ENCODE measurements at places on chromosomes 12 and 14. TPM values are rescaled to one million over a fixed set of nuclear protein-coding genes. Genes with fewer than 3 reads are reported as not detected.

Gene ENDOU
- polyA plus RNA-seq, result not detected

Gene EML5
- 0.86 TPM for polyA plus RNA-seq

Gene FOXG1
- not detected for polyA plus RNA-seq

Gene STAC3
- polyA plus RNA-seq, result not detected

Gene PIWIL1
- polyA plus RNA-seq, result not detected

Gene PRPH
- polyA plus RNA-seq, result not detected

Gene KRT6B
- polyA plus RNA-seq, result not detected

Gene PPP1R1A
- not detected for polyA plus RNA-seq

Gene C3AR1
- 15.5 TPM for polyA plus RNA-seq

Gene NANOG
- not detected for polyA plus RNA-seq

Gene C12orf50
- not detected for polyA plus RNA-seq

Gene PCNX4
- 21.4 TPM for polyA plus RNA-seq

Gene IL26
- 0.28 TPM for polyA plus RNA-seq

Gene PRR4
- 0.63 TPM for polyA plus RNA-seq

Gene NDRG2
- polyA plus RNA-seq, result 19.9 TPM

Gene CRIP2
- 31.5 TPM for polyA plus RNA-seq

Gene KRT78
- not detected for polyA plus RNA-seq

Gene SLC35E3
- polyA plus RNA-seq, result 13.4 TPM

Gene ABCC9
- not detected for polyA plus RNA-seq

Gene RHEBL1
- polyA plus RNA-seq, result 8.0 TPM

Gene SMIM41
- not detected for polyA plus RNA-seq

Gene PLA2G1B
- polyA plus RNA-seq, result not detected

Gene IAPP
- not detected for polyA plus RNA-seq

Gene NINJ2
- polyA plus RNA-seq, result 47.1 TPM

Gene CLBA1
- 0.32 TPM for polyA plus RNA-seq

Gene SOX5
- not detected for polyA plus RNA-seq

Gene KRT80
- not detected for polyA plus RNA-seq

All from CD8-positive, alpha-beta memory T cell (primary cell).